NCI-H1417 treated with DMSO at 0.1 percent for 48 hours (cell line): ENCODE measurements at places on chromosomes 2 and 18.

DNA sequence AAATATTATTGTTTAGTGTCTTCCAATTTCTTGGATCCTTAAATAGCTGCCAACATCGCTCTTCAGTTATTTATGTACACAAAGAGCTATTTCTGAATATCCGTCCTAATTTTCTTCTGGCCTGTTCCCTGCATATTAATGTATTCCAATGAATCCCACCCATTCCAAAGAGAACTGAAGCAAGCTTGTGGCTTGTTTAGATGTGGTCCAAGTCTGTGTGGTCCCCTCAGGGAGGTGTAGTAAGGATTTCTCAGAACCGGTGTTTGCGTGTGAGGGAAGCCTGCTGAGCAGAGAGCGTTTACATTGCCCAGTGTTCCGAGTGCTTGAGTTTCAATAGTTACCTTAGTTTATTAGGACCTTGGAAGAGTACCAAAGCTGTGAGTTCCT, 25.1 kb upstream of the IL1R1 start:
- no peak for DNase-seq

DNA sequence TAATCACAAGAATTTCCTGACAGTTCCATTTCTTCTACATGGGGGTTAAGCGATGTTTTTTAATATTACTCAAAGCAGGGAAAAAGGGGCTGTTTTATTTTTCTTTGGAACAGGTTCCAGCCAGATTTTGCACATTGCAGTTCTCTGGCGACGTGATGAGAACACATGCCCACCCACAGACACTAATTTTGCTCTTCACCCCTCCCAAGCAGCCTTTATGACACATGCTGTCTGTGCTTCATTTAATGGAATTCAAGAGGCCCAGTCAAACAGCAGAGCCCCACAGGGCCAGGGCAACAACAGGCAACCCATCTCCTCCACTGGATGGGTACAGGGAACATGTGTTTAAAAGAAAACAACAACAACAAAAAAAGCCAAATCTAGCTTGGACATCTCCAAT, 70.8 kb downstream of the SPRED2 start:
- DNase-seq = no peak

GRCh38 chr2:104250635-104251034, 603.3 kb upstream of the POU3F3 start:
- DNase-seq = no peak

DNA sequence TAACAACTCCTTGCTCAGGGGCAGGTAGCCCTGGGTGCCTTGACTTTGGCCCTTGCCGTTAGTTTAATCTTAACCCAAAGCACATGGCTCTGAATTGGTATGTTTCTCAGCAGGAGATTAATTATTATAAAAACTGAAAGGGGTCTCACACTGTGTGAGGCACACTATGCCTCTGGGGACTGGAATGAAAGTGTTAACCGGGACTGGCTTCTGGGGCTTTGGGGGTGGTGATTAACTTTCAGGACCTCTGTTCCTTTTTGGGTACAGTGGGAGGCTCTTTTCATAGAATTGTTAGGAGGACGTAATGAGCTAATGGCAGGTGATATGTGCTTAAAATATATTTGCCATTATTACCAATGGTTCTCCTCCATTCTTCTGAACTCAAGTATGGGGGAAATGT, 5.1 kb downstream of the MERTK start:
- no peak for DNase-seq

DNA sequence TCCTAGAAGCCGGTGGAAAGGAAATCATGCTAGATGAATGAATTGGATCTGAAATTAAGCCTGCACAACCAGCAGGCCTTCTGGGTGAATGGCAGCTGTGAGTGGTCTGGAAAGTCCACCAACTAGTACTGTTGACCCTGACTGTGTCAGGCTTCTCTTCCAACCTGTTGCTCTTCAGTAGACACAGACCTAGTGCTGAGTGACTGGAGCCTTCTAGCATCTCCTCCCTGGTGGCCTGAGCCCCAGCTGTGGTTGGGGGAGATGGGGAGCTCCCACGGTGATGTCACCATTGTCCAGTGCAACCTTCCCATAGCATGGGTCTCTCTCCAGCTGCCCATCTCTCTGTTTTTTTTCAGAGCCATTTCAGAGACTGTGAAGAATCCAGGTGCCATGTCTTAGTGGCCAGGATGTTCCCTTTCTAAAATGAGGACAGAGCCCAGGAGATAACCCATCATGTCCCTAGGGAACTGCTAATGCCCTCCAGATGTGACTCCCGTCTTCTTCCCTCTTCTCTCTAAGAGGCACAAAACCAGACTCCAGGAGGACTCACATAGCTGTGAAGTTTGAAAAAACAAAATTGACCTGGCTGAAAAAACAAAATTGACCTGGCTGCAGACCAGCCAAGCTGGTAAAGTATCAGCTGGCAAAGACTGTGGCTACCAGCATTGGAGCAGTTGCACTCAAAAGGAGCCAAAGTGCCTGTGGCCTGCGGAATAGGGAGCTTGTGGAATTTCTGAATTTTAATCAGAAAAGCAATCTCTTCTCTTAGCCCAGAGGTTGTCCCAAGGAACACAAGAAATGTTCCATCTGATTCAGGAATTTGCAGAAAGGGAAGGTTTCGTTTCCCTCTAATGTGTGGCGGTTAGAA, 67.4 kb upstream of the RPL31 start:
- no peak for DNase-seq

DNA sequence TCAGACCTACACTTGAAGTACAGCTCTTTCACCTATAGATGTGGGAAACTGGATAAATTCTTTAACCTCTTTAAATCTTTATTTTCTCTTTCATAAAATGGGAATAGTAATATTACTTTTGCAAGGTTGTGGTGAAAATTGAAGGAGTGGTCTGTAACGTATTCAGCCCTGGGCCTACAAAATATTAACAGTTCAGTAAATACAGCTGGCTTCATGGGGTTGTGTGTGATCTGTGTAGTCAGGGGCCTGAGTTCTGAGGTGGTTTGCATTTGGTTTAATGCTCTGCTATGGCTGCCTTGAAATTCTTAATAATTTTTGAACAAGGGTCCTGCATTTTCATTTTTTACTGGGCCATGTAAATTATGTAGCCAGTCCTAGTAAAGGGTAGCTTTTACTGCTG, 16.8 kb upstream of the EML6 start:
- no peak for DNase-seq

DNA sequence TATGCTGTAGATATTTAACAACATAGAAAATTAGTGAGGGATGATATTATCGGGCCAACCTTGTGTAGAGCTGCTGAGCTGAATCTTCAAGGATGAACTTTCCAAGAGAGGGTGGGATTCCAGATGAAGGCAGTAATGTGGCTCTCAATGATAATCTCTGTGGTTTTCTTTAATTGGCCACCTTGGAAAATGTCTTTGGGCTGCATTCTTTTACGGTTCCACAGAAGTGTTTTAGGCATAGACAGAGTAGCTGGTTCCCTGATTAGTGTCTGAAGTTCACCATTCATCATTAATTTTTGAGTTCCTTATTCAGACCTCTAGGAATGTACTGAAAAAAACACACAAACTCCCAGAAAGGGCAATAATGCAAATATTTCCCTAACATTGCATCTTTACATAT, 1566.9 kb upstream of the PIK3C3 start:
- no peak for DNase-seq

DNA sequence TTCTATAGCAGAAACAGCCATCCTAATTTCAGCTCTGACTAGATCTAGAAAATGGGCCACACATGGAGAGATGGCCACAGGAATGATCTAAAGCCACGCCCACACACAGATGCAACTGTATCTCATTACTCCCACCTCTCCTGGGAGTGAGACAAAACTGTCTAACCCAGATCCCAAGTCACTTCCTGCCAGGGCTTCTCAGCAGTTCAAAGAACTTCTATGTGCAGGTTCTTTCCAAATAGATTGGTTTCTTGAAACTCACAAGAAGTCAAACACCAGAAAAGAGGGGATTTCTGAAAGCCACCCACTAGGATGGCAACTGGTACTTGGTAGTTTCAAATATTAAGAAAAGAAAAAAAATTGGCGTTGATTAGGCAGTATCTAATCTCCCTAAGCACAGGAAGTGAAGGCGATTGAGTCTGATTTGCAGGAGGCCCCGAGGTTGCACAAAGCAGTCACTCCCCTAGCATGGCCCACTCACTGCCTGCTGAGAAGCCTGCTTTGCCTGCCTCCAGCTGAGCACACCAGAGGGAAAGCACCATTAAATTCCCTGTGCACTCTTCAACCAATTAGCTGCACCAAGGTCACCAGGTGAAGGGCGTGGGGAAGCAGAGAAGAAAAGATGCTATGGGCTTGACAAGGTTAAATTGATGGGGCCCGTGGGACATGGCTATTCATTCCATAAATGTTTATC, 51.1 kb downstream of the PAPOLG start:
- peak; percentile 77 for DNase-seq

DNA sequence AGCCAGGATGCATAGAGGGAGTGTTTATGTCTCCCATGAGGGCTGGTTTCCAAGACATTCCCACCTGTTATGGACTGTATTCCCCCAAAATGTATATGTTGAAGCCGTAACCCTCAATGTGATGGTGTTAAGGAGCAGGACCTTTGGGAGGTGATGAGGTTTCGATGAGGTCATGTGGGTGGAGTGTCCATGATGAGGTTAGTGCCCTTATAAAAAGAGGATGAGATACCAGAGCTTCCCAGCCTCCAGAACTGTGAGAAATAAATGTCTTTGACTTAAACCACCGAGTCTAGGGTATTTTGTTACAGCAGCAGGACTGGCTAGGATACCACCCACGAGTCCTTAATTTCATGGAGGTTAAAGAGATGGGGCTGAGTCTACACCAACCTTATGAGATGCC, 22.6 kb upstream of the EPAS1 start:
- no peak for DNase-seq

DNA sequence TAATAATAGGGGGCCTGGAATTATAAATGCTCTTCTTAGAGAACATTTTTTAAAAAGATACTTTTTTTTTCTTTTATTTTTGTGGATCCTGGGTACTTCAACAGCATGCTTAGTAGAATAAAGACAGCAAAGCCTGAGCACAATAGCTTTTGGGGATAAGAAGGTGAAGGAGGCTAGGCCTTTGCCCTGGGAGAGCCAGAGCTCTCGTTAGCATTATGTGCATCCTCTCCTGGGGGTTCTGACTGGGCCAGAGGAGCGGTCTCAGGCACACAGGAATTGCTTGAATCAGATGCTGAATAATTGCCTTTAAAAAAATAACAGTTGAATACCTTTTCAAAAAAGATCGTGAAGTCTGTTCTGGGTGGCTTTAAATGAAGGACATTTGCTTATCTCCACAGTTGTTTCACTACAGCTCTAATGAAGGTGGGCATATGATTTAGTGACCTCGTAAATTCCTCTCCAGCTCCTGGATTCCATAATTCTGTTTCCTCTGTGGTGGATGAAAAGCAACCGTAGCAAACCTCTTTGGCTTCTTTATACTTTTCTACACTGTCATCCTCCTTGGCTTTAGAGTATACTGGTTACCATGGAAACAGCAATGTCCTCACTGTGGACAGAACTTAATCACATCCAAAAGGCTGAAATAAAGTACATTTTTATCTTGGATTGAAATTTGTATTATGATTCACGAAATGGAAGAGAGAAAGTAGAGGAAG, 133.8 kb downstream of the MAIP1 start:
- no peak for DNase-seq

DNA sequence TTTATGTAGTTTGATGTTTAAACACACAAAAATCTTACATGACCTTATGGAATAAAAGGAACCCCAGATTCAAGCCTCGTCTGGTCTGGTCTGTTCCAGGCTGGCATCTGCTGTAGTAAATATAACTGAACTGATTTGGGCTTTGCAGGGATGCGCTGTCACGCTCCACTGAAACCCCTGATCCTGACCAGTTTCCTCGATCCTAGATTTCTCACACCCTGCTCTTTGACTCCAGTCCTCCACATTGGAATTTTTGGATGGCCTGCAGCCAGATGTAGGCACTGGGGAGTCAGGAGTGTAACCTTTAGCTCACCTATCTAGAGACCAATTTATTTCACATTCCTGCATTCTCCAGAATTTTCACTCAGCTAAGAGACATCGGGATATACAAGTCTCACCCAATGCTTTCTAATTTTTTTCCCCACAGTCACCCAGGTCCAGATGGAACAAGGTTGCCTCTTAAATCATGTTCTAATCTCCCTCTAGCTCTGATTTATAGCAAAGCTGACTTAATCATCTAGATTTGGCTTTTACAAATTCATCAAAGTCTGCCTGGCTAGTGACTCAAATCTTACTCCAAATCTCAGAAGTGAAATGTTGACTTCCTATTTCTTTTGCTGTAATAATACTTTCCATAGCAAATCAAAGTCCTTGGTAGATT, 219.6 kb downstream of the CD226 start:
- DNase-seq = no peak

GRCh38 chr2:199717587-199717907, 133.4 kb downstream of the FTCDNL1 start:
- DNase-seq = no peak

DNA sequence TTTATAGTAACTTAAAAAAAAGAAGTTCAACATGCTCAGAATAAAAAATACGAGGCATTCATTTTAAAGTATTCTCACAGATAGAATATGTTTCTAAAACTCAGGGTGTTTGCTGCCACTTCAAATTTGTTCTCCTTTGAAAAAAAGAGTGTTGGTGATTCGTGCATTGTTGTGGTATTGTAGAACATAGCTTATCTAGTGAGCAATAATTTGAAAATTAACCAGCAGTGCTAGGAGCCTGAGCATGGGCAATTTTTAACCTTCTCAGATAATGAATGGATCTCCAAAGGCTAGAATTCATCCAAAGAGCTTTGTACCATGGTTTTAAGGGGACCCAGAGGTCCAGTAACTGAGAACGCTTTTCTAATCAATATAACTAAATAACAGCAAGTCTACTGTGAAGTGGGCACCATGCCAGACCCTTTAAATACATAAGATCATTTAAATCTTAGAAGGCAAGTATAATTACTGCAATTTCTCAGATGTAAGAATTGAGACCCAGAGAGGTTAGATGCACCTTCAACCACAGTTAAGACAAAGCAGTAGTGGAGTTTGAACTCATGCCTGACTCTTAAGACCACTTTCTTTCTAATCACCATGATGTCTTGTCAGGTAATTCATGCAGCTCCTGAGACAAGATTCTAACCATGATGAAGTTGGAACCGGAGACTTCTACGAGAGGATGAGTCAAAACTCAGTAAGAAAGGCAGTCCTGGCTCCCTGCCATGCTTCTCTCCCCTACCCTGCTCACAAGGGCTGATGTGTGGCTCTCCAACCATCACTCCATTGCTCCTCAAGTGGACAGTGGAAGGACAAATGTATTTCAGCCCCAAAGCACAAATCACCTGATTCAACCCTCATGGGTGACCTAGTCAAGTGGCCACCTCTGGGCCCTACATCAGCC, 3.4 kb downstream of the CYRIA start:
- no peak for DNase-seq

DNA sequence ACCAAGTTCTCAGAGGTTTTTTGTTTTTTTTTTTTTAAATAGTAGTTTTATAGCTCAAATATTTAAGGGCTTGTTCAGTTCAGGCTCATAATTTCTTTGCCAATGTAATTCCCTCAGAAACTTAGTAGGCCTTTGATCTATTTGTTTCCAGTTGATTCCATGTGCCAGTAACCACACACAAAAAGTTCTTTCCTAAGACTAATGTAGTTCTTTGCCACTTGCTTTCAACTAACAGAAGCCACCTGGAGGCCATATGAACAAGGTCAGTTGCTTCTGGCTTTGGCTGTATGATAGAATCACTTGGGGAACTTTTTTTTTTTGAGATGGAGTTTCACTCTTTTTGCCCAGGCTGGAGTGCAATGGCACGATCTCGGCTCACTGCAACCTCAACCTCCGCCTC, 100.7 kb downstream of the DTNB start:
- DNase-seq = no peak

- DNase-seq = no peak
These were observed 172.0 kb upstream of the SPOPL start for GRCh38 chr2:138329591-138329990.
